ENCODE measurements at places on chromosomes 2 and 18. TPM values are rescaled to one million over a fixed set of nuclear protein-coding genes. Genes with fewer than 3 reads are reported as not detected.

The AQP12A gene
- not detected for total RNA-seq

The BIN1 gene
- total RNA-seq, result 50.8 TPM

GRCh38 chr18:46247942-46248341 is 143.8 kb downstream of the HAUS1 start:
- no peak for DNase-seq

DNA sequence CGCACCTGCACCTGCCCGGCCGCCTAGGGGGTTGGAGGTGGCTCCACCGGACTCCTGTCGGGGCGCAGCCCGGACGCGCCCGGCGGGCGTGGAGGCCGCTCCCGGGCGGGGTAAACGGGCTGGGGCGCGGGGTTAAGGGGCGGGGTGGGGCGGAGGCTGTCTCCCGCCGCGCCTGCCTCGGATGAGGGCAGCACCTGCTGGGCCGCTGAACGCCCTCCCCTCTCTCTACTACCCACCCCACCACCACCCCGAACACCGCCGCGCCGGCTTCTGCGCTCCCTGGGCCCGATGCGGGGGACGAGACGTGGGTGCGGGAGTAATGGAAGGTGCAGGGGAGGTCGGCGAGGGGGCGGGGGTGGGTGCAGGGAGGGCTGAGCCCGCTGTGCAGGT is 224.8 kb upstream of the ID2 start:
- DNase-seq, result no peak

- no peak for DNase-seq
Measured at GRCh38 chr18:41938445-41938844, 16.6 kb upstream of the PIK3C3 start.

GRCh38 chr2:18498531-18498930 is 61.9 kb downstream of the RDH14 start:
- DNase-seq, result no peak

GRCh38 chr2:27613985-27614384 is 14.8 kb downstream of the CCDC121 start:
- no peak for DNase-seq

The PSMD1 gene
- 95.6 TPM for total RNA-seq

GRCh38 chr2:59585655-59586054 is 967.8 kb downstream of the BCL11A start:
- DNase-seq, result no peak

GRCh38 chr2:26717362-26717761 is 24.8 kb downstream of the KCNK3 start:
- no peak for DNase-seq

DNA sequence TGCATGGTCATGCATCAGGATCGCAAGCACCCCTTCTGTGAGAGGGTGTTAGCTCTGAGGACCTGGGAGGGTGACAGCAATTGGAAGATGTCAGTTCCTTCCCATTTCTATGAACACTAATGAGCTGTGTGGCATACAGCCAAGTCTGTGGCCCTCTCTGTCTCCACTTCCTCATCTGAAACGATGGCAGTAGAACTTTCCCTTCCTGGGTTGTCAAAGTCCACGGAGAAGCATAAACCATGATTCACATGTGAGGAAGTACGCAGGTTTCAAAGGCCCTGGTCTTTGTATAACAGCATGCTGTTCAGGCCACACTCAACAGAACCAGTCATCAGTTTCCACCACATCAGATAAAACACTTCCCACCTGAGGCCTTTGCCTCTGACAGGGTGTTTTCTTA is 167.4 kb upstream of the RAB6C start:
- no peak for DNase-seq

GRCh38 chr2:155481141-155481540 is 782.6 kb downstream of the KCNJ3 start:
- DNase-seq, result no peak

The CRACDL gene
- total RNA-seq, result not detected

DNA sequence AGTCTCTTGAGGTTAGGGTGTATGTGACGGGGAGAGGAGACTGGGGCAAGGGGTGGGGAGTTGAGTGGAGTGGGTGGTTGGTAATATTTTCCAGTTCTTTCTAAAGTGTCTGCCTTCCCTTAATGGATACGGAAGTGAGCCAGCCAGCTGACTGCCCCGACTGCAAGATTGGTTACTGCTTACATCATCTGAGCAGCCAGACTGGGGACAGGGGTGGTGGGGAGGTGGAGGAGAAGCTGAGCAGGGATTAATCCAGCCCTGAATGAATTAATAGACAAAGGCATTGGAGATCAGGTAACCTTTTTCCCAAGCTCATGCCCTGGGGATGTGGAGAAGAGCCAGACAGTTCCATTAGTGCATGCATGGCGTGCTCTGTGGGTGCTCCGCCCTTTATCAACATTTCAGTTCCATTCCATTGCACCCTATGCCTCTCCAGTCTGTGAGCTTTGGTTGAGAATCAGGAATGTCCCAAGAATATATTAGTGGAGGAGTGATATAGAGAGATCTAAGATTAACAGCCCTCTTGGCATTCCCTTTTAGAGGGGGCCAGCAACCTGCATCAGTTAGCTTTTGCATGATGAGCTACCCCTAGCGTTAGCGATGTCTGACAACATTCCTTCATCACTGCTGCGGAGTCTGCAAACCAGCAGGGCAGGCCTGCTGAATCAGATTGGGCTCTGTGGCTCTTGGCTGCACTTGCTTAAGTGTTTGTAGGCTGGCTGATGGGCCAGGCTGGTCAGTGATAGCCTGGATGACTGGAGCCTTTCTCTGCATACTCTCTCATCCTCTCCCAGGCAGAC is 67.4 kb downstream of the TNP1 start:
- DNase-seq, result no peak

DNA sequence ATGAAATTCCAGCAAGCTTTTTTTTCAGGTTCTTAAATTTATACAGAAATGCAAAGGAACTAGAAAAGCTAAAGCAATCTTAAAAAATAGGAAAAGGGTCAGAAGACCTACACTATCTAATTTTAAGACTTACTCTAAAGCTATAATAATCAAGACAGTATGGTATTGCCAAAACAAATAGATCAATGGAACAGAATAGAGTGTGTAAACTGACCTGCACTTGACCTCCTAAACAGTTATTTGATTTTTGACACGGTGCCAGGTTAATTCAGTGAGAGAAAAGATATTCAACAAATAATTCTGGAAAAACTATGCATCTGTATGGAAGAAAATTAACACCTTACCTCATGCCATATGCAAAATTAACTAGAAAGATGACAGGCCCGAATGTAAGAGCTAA is 73.6 kb downstream of the OLA1 start:
- DNase-seq, result no peak

DNA sequence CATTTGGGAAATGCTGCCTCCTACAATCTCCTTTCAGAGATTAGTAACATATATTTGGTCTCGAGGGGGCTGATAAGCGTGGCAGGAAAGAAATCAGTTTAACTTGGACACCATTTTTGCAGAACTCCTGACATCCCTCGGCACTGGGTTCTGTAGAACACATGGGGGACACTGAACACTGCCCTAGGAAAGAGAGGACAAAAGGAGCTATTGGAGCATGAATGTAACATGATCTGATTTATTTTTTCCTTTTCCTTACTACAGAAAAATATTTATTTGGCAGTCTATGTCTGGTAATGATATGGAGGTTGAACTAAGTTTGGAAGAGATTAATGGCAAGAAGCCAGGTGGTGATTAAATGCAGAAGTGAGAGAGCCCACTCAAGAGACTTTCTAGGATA is 153.8 kb downstream of the AFF3 start:
- no peak for DNase-seq

- no peak for DNase-seq
Measured at GRCh38 chr2:207663870-207664545, 38.8 kb upstream of the METTL21A start.

GRCh38 chr2:65075176-65075575 is 19.0 kb downstream of the CEP68 start:
- no peak for DNase-seq

DNA sequence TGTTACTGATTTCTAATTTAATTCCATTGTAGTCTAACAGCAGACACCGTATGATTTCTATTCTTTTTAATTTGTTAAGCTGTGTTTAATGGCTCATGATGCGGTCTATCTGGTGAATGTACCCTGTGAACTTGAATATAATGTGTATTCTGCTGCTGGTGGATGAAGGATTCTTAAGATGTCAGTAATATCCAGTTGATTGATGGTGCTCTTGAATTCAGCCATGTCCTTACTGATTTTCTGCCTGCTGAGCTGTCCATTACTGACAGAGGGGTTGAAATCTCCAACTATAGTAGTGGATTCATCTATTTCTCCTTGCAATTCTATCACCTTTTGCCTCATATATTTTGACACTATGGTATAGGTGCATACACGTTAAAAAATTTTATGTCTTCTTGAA is 373.3 kb upstream of the RAB12 start:
- no peak for DNase-seq

GRCh38 chr2:2591542-2591940 is 260.5 kb upstream of the MYT1L start:
- no peak for DNase-seq

DNA sequence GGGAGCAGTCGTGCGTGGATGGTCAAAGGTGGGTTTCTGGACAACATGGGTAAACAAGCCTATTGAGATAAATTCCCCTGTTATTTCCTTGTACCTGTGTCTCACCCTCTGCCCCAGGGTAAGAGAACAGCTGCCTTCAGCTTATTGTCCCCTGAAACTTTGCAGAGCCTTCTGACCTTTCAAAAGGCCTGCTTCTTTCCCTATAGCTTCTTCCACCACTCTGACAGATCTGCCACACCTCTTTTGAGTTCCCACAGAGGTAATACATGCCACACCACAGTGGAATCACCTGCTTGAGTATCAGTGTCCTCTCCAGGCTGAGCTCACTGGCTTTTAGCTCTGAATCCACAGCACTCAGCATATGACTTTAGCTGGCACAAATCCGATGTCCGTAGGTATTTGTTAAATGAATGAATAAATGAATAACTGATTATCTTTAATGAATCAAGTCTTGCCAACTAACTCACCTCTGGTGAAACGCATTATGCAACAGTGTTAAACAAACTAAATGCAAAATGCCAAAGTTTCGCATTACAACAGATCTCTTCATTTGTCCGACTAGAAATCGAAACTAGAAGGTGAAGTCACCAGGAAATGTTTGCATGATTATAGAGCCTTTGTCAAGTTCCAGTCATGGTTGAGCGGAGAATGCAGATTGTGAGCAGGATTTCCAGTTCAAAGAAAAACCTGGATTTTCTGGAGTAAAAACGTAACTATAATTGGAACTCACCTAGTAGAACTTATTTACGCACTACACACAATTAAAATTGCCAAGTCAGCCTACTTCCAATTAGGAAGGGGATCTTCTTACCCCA is 16.4 kb downstream of the DYNAP start:
- DNase-seq, result no peak

The METTL8 gene
- 31.5 TPM for total RNA-seq

GRCh38 chr2:239544918-239545465 is 144.2 kb upstream of the HDAC4 start:
- DNase-seq, result no peak

DNA sequence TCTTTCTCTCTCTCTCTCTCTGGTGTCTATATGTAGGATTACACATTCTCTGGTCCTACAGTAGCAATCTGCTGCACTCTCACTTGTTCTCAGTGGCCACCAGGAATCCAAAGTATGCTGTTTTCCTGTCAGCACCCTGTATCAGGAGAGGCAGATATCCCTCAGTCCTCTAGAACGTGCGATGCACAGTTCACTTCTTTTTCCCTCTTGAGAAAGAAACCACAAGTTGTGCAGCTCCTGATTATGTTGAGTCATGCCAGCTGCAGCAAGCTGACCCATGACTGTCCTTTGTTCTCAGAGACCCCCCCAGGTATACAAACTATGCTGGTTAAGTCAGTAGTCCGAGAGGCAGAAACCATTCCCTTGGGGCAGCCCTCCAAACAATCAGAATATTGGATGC is 54.6 kb downstream of the LANCL1 start:
- DNase-seq, result no peak

DNA sequence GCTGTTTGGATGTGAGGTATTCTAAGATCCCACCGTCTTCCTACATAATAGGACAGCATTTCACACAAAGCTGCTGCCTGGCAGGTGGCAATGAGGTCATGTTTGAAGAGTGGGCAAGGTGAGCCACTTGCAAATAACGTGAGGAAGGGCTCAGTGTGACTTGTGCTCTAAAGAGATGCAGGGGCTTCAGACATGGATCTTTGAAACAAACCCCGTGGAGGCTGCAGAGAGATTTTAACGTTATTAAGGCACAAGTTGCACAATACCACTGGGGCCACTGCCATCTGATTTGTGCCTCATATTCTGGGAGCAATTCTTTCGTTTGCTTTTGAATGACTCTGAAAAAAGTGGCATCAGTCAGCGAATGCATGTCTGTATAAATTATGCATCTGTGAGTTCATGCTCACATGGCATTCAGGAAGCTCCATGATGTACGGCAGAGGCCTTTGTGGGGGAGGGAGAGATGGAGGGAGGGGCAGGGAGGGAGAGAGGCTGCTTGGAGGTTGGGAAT is 362.0 kb downstream of the SOX11 start:
- DNase-seq, result no peak

DNA sequence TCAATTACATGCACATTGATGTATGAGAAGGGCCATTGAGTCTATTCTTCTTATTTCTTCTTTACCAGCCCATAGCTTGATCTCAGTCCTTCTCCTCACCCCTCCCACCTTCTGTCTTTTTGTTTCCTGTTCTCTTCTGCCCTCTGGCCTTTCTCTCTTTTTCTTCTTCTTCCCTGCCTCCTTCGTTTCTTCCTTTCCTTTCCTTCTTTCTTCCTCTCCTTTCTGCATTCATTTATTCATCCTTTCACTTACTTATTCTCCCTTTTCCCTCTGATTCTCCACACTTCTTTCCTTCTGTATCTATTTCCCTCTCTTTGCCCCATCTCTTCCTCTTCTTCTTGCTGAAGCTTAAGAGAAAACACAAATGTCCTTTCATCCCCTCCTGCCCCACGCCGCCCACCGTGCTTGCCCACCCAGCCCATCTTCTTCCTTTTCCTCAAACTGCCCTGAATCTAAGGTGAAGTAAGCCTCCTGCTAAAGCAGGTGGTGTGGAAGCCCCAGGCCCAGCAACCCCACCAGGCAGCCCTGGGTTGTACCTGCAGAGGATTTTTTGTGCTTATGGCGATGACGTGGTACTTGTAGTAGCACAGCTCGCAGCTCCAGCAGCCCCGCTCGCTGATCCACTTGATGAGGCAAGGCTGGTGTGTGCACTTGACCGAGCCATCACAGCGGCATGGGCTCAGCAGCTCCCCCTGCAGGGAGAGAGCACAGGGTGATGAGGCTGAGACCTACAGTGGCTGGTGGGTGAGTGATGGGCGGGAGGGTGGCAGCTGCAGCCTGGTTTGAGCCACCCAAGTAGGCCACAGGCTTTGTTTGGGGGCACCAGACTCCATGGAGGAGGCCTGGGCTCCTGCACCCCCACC is 89.0 kb downstream of the MARCHF4 start:
- peak; percentile 9 for DNase-seq

The TXNDC2 gene
- total RNA-seq, result 0.33 TPM

DNA sequence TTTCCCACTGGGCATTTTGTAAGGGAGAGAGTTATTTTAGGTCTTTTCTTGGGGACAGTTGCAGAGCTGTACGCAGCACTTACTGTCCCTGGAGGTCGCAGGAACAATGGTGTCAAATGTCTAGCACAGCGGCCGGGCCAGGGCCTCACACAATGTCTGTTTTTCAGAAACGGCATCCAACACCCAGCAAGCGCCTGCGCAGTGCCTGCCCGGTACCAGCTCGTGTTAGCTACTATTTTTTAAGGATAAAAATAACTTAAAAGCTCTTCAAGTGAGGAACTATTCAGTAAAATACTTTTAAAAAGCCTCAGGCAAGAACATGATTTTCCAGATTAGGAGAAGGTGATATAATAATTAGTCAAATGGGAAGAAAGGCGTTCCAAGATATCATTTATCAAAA is 90.0 kb downstream of the MBP start:
- DNase-seq, result no peak

GRCh38 chr2:184598316-184599053 is at the start of gene ZNF804A:
TSS of gene ZNF804A (plus strand) at chr2:184598529. CDS start at chr2:184598960, 431 bp downstream.
- DNase-seq, result peak; percentile 88

The NAT8 gene
- total RNA-seq, result not detected

Measured in MG63 (cell line).